ENCODE measurements at places on chromosomes 1 and 21.

DNA sequence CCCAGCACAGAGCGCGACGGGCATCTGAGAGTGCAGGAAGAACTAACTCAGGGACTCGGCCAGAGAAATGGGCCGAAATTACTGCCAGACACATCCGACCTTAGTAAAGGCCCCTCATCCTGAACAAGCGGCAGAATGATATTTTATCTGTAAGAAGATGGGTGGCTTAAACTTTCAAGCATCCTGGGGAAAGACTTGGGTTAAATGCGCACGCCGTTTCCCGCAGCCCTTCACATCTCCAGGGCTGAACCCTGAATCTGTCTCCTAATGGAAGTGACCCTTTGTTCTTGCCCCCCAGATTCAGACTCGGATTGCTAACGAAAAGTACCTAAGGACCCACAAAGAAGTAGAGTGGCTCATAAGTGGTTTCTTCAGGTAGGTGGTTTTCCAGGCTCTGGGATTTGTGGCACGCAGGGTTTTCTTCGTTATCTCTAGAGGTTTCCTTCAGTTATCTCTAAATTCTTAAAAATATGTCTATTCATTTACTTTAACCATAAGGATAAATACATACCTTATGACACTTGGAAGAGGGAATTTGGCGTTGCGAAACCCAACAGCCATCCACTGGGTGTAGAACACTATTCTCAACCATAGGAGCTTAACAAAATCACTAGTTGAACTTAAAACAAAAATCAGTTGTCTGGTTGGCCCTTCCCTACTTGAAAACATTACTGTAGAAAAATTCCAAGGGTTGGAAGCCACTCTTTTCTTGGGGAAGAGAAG lies 627 bp downstream of the RIIAD1 start:
- DNase-seq = no peak

- no peak for DNase-seq
Observed at GRCh38 chr1:193471981-193472380, 285.6 kb upstream of the B3GALT2 start.

DNA sequence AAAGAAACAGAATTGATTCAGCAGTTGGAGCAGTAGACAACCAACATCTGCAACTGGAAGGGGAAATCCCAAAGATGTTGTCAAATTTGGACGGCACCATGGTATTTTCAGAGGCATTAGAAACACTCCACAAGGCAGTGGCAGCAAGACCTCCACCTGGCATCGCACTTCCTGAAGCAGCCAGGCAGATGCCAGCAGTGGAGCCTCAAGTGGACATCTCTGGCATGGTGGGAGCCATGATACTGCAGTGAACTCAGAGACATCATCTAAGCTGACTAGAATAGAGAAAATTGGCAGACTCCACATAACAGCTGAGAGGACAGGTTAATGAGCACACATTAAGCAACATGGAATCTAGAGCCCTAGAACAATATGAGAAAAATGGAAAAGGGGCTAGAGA lies 33.9 kb upstream of the RGS8 start:
- DNase-seq = no peak

GRCh38 chr1:117606649-117607430 lies 992 bp downstream of the TENT5C start:
- no peak for DNase-seq

DNA sequence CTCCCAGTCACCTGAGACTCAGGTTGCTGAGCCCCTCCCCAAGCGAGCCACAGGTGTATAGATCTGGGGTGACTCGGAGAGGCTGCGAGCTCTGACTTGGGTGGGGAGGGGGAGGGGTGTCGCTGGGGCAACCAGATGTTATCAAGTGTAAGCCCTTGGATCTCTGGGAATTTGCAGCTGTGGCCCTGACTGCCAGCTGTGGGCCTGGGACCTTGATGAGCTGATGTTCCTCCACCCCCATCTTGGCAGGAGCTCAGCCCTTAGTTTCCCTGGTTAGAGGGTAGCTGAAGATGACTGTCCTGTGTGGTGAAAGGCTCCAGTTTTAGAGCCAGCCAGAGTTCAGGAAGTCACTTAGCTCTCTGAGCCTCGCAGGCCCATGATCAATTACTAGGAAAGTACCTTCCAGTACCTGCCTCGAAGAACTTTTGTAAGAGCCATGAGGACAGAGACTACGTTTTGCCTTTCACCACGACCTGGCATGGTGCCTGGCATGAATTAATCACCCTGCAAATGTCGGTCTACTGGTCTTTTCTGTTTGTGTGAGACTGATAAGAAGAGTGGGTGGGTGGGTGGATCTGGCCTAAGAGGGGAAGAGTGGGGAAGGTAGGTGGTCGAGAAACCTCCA lies 55.8 kb downstream of the YARS1 start:
- DNase-seq = no peak

GRCh38 chr1:27672750-27673112 lies 739 bp upstream of the IFI6 start:
- no peak for DNase-seq

DNA sequence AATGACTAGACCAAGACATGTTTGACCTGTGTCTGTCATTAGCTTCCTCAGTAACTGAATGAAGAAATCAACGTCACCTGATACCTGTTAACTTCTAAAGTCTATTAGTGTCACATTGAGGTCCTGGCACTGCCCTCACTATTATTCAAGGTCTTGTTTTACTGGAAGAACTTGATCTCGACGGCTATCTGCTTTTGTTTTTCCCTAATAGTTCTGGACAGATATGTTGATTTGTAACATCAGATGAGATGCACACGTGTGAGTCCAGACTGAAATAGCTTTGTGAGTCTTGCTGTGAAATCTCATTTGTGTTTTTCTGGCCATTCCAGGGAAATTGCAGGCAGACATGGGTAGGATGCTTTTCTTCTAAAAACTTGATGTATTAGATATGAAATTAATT lies 159.2 kb downstream of the RYR2 start:
- no peak for DNase-seq

- no peak for DNase-seq
Observed at GRCh38 chr1:37828410-37829074, 20.5 kb upstream of the YRDC start.

DNA sequence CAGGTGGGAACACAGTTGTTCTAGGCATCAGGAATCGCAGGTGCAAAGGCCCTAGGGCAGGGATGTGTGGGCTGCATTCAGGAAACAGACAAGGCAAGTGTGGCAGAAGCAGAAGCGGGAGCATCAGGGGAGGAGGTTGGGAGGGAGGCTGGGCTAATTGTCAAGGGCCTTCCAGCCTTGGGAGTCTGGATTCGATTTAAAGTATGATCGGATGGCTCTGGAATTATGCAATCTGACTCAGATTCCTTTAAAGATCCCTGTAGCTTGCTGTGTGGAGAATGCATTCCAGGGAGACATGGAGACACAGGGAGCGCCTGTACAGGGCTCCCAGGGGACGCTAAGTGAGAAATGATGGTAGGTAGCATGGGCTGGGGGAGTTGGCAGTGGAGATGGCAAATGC lies 86.5 kb downstream of the LACTBL1 start:
- no peak for DNase-seq

- no peak for DNase-seq
Observed at GRCh38 chr1:213099682-213100399, 48.8 kb downstream of the RPS6KC1 start.

DNA sequence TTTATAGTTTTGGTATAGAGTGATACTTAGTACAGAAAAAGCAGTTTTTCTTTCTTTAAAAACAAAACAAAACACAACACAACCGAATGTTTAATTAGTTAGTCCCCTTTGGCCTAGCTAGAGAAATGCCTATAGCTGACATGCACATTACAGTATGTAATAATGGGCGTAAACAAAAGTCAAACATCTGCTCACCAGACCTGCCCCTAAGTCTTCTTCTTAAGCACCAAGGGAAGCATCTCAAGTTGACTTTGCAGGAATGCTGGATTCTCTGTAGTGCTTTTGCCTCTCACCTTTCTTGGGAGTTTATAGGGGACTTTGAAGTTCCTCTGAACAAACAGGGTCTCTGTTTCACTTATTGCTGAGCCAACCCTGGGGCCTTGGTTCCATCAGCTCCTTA lies 143.7 kb downstream of the TM2D1 start:
- no peak for DNase-seq

DNA sequence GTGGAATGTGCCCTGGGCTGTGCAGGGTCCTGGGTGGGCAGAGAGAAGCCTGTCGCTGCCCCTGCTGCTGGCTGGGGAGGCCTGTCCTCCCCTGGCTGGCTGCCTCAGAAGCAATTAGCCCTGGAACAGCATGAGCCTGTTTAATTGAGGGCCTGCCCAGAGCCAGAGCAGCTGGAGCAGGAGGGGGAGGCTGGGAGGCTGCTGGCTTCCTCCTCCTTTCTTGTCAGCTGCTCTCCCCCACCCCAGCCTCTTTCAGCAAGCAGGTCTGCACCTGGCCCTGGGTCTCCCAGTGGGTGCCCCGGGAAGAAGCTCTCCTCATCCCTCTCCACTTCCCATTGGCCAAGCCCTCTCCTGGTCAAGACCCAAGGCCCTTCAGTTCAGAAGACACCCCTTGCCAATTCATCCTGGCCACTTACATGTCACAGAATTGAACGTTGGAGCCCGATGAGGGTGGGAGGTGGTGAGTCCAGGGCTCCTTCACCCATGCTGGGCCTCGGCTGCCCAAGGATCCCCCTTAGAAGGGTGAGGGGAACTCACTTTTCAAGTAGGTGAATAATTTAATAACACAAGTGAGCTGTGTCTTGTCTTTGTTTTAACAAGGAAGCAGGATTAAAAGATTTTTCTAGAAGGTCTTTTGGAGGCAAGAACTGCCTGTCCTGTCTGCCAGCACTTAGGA lies 13.2 kb downstream of the AMPD2 start:
- no peak for DNase-seq

DNA sequence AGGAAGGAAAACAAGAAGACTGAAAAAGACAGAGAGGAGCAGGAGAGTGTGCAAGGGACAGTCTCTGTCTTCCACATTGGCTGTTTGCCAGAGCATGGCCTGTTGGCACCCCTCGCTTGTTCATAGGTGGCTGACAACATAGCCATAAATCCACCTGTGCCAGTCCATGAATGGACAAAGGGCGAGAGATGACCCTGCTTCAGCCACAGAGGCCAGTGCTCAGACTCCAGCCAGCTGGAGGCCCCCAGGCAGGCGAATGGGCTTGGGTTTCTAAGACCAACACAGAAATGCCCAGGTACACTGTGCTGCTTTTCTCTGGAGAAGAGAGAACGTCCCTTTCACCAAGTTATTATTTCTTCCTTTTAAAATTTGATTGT lies 60.6 kb downstream of the RIPK4 start:
- no peak for DNase-seq

- DNase-seq = no peak
Observed at GRCh38 chr1:110673197-110673701, 1.5 kb downstream of the KCNA3 start.

- no peak for DNase-seq
Observed at GRCh38 chr1:155531624-155532023, 31.0 kb downstream of the ASH1L start.

- DNase-seq = no peak
Observed at GRCh38 chr1:26359981-26360806, 6.3 kb upstream of the CRYBG2 start.

DNA sequence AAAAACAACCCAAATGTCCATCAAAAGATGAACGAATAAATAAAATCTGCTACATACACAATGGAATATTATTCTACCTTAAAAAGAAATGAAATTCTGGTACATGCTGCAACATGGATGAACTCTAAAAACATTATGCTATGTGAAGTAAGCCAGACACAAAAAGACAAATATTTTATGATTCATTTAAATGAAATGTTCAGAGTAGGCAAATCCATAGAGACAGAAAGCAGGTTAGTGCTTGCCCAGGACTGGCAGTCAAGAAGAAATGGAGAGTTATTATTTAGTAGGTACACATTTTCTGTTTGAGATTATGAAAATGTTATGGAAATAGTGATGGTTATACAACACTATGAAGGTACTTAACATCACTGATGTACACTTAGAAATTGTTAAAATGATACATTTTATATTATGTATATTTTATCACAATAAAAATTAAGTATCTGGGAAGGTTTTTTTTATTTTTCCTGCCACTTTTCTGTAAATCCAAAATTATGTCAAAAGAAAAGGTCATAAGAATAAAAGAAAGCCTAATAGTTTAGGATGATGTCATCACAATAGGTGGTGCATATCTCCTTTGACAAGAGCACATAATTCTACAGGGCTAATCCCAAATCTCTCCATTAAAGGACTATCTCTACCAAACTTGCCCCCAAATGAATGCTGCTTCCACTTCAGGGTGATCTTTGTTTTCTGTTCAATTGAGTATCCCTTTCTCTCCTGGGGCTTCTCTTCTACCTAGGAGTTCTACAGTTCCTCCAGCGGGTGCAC lies 40.2 kb upstream of the FCER1A start:
- no peak for DNase-seq

DNA sequence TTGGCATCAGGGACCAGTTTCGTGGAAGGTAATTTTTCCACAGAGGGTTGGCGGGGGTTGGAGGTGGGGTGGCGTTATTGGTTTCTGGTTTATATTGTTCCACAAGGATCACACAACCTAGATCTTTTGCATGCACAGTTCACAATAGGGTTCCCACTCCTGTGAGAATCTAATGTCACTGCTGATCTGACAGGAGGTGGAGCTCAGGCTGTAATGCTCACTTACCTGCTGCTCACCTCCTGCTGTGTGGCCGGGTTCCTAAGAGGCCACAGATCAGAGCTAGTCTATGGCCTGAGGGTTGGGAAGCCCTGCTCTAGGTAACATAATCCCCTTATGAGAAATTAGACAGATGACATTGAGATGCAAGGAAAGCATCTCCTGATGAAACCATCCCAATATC lies 12.6 kb downstream of the GBP5 start:
- no peak for DNase-seq

GRCh38 chr1:113784104-113784779 lies 25.0 kb upstream of the PHTF1 start:
- peak; percentile 67 for DNase-seq

GRCh38 chr1:145796753-145797152 lies 27.1 kb downstream of the RNF115 start:
- DNase-seq = no peak

DNA sequence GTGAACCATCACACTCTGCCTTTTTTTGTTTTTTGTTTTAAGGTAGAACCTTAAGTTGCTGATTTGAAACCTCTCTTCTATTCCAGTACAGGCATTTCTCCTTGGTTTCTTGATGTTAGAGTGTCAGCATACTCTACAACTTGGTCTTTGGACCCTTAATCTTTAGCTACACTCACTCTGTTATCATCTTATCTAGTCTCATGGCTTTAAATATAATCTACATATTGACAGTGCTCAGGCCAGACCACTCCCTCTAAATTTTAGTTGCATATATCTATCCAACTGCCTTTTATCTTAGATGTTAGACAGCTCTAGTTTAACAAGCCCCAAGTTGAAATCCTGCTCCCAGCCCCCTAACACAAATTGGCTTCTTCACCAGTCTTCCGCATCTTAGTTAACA lies 22.1 kb downstream of the NME7 start:
- DNase-seq = no peak

DNA sequence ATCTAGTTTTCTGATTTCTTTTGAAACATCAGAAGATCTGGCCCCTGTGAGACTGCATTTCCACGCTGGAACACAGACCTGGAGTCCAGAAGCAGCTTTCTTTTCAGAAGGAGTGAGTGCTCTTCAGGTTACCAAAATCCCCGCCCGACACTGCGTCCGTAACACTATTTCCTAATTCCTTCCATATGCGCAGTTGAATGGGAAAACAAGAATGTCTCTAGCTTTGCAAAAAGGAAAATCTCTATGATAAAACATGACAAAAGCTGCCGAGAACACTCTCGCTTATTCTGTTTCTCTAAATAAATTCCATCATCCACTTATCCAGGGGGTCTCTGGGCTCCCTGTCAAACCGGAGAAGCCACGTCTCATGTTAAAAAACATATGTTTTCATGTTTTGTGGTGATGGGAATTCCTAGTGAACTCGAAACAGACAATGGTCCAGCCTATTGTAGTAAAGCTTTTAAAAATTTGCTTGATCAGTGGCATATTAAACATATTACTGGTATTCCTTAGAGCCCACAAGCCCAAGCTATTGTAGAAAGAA lies 67.7 kb downstream of the PLD5 start:
- DNase-seq = no peak

- no peak for DNase-seq
Observed at GRCh38 chr1:12776801-12777557, 3.4 kb downstream of the PRAMEF12 start.
